SK-N-MC (cell line): ENCODE measurements at places on chromosomes 13 and 19.

GRCh38 chr13:107020393-107020792 lies 452.5 kb upstream of the ARGLU1 start:
- DNase-seq: no peak

DNA sequence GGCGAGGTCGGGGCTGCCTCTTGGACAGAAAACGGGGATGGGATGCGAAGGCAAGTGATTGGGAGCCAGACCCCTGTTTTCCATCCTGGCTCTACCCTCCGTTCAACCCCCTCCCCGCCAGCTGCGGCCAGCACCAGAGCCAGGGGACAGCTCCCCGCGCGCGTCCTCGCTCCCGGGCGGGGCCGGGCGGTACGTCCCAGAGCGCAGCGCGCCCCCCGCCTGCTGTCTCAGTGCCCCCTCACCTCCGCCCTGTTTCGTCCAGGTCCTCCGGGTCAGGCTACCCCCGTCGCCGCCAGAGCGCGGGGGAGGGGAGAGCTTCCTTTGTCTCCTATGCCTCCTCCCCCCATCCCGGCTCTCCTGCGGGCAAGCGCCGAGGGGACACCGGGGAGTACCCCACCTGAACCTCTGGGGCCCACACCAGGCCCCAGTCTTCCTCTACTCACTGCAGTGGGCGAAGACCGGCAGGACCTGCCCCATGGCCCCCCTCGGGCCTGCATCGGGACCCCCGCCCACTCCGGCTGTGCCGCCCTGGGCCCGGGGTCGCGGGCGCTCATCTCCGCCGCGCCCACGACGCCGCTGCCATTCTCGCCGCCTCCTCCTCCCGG lies 396 bp downstream of the RTN2 start:
- no peak for DNase-seq

- DNase-seq: peak; percentile 34
Observed at GRCh38 chr13:87089391-87089790, 581.8 kb upstream of the SLITRK5 start.

GRCh38 chr19:38786572-38787265 lies 2.3 kb upstream of the LGALS7B start:
- no peak for DNase-seq

DNA sequence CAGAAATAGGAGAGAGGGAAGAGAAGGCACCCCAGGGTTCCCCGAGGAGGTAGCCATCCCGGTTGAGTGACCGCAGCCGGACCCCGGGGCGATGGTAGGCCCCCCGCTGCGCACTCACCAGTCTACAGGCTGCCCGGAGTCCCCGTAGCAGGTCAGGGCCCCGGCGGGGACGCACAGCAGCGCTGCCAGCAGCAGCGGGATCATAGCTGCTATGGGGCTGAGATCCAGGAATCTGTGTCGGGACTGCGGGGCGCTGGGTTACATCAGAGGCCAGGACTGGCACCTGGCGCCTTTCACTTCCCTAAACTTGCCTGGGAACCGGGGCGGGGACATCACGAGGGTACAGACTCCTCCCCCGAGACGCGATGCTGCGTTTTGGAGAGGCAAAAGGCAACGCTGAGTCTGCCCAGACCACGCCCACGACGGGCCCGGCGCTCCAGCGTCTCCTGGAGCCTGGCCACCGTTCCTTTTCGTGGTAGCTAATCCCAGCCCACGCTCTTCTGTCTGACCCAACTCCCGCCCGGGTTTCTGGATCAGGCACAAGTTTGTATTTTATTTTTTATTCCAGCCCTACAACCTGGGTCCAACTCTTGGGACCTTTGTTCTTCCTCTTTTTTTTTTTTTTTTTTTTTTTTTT lies at the start of gene DNASE2:
TSS of gene DNASE2 (minus strand) at position 278 of the 637 bp plus-strand sequence. CDS start at position 204, 74 bp downstream.
- DNase-seq: peak; percentile 55

DNA sequence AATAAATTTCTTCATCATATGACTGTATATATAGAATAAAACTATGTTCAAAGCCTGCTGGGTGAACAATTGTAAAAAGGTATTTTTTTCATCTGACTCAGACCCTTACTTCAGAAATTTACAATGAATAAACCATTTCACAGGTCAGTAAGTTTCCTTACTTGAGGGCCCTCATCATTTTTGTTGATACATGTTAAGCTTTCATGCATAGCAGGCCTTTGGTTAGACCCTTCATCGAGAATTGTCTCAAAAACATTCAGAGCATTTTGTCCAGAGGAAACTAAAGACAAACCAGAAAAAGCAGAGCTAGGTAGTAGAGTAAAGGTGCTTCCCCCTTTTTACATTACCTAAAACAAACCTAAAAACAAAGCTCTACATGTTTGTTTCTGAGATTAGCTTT lies 46.2 kb downstream of the FNDC3A start:
- DNase-seq: no peak

DNA sequence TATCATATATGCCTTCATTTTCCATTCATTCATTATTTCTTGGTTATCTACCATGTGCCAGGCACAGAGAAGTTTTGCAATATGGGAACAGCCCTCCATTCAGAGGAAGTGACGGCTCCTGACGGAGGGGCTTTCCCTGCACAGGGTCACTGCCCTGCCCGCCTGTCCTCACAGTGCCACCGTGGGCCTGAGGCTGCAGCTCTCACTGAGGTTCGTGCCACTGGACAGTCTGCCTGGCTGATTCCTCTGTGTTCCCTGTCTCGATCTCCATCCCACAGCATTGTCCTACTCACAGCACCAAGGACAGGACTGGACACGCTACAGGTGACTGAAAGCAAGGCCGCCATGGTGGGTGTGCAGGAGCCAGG lies 92.7 kb downstream of the TSHZ3 start:
- no peak for DNase-seq

- DNase-seq: no peak
Observed at GRCh38 chr13:100852146-100852545, 177.6 kb upstream of the TMTC4 start.
